Cardiac fibroblast (primary cell): ENCODE measurements at places on chromosomes 12 and 14.
A peak's percentile ranks its signal among the peaks of the same experiment; 100 is the strongest.

DNA sequence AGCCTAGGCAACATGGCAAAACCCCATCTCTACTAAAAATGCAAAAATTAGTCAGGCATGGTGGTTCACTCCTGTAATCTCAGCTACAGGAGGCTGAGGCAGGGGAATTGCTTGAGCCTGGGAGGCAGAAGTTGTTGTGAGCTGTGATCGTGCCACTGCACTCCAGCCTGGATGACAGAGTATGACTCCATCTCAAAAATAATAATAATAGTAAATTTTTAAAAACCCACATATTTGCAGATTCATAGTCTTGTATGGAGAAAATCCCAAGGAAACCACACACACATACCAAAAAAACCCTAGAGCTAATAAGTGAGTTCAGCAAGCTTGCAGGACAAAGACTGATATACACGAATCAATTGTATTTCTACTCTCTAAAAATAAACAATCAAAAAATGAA, 19.0 kb upstream of the MTHFD1 start:
- no peak for DNase-seq

DNA sequence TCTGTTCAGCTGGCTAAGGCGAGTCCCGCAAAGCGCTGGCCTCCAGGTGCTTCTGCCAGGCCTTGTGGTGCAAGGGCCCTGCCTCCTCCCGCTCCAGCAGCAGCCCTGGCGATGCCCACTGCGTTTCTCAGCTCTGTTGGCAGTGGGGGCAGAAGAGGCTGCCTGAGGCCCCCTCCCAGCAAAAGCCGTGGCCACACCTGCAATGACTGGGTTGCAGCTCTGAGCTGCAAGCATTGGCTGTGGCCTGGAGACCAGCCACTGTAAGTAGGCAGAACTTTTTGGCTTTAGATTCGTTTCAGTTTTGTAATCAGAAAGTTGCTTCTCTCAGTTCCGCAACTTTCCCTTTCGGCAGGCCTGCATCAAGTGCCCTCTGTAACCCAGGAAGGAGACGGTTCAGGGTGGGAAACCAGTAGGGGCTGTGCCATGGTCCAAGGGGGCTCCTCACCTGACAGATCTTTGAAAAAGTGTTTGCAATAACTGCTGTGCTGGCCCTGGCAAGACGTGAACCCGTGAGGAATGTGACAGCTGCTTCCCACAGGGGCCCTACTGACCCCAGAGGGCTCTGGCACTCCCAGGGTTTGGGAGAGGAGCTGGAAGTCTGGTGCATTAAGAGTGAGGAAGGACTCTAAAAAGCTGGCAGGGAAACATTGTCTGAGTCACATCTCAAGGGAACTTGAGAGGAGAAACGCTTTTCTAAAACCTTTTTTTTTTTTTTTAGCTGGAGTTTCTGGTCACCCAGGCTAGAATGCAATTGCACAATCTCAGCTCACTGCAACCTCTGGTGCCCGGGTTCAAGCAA, 54.5 kb upstream of the MAX start:
- peak; percentile 91 for DNase-seq

DNA sequence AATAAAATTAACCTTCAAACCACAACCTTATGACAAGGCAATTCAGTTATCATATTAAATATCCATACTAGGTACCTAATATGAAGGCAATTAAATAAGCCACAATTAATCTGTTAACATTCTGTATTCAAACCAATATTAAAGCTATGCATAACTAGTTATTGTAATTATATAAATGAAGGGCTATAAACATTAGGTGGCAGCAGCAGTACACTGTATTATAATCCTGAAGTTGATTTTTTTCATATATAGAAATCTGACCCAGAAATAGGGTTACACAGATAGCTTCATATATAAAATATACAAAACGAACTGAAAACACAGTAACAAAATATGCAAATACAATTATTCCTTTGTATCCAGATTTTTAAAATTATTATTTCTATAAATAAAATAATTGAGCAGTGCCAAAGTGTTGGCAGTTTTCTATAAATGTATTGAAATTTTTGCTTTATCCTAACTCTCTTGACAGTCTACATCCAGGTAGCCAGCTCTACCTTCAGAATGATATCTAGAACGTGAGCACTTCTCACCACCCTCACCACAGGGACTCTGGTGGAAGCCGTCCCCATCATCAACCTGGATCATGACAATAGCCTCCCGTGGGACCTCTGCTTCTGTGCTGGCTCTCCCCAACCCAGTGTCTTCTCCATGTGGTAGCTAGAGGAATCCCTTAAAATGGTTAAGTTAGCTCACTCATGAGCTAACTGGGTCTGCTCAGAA, 136.2 kb downstream of the MED13L start:
- no peak for DNase-seq

GRCh38 chr12:52417740-52418139, 11.6 kb upstream of the KRT82 start:
- no peak for DNase-seq

DNA sequence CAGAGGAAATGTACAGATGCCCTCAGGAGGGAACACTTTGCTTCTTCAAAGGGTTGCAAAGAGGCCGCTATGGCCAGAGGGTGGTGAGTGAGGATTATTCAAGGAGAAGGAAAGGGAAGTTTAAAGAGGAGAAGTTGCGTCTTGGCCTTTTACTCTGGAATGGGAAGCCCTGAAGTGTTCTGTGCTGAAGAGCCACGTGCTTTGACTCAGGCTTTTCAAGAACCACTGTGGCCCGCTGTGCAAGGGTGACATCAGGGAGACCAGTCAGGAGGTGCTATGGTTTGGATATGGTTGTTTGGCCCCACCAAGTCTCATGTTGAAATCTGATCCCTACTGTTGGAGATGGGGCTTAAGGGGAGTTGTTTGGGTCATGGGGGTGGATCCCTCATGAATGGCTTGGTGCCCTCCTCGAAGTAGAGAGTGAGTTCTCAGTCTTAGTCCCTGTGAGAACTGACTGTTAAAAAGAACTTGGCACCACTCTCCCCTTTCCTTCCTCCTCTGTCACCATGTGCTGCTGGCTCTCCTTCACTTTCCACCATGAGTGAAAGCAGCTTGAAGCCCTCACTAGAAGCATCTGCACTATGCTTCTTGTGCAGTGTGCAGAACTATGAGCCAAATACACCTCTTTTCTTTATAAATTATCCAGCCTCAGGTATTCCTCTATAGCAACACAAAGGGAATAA, 66.1 kb upstream of the DUSP6 start:
- no peak for DNase-seq

GRCh38 chr14:77804592-77804991, 4.7 kb downstream of the ADCK1 start:
- DNase-seq: peak; percentile 35

DNA sequence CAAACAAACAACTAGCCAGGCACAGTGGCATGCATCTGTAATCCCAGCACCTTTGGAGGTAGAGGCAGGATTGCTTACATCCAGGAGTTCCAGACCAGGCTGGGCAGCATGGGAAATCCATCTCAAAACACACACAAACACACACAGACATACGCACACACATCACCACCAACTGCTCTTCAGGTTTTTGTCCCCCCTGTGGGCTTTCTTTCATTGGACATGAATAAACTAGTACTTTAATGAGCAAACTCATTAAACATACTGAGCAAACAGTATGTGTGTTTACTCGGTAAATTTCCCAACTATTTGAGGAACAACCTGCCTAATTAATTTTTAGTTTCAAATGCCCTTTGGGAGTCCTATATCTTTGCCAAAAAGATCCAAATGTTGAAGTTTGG, 10.1 kb upstream of the RASSF3 start:
- DNase-seq: no peak

GRCh38 chr12:112595410-112595809, 176.7 kb downstream of the PTPN11 start:
- DNase-seq: no peak

DNA sequence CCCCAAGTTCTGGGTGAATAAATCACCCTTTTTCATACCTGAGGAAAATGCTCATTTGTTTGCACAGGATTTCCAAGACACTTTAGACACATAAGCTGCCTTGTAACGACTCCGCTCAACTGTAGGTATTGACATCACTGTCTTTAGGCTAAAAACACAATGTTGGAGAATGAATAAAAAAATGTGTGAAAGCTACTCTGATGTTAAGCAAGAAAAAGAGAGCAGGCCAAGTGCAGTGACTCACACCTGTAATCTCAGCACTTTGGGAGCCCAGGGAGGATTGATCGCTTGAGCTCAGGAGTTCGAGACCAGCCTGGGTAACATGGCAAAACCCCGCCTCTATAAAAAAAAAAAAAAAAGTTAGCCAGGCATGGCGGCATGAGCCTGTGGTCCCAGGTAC, 11.1 kb upstream of the CIPC start:
- peak; percentile 19 for DNase-seq

DNA sequence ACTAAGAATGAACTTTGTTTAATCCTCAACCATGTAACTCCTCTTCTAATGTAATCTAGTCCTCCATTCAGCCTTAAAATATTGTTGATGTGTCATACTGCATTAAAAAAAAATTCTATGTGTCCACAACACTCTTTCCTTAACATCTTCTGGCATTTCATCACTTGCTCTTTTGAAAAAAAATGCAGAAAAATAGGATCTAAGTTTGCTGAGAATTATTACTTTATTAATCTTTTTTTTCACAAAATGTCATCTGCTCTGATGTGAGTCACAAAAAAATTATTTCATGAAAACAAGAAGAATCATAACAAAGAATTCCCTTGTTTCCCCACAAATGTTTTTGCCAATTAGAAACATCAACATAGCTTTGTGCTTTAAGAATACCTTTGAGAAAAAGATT, 410.1 kb upstream of the MGAT4C start:
- peak; percentile 46 for DNase-seq

DNA sequence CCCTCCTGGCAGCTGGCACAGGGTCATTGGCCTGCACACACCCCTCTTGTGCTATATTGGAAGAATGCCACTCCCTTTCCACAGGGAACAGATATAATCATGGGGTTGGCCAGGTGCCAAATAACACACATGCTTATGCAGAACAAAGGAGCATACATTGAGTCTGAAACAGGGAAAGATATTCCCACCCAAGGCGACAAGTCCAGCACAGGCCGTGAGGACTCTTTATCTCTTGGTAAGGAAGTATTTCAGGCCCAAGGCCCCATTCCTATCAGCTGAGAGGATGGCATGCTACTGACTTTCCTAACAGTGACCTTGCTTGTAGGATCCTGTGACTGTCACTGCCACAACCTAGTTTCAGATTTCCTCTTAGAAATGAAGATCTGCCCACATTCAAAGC, 59.0 kb upstream of the STXBP6 start:
- no peak for DNase-seq

DNA sequence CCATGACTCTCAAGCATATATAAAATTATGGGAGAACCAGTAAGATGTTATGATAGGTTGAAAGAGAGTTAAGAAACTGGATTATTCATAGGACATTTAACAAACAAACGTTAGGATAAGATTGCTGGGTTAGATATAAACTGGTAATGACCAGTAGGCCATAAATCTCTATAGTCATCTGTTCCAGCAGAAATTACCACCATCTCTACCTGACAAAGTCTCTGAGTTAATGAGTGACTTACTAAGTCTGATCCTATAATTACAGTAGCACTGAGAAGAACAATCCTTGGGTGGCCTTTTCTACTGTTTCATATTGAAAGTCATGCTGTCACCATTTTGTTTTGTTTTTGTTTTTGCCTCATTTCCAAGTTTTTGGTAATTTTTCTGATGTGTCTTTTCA, 136.9 kb upstream of the CNOT2 start:
- no peak for DNase-seq

DNA sequence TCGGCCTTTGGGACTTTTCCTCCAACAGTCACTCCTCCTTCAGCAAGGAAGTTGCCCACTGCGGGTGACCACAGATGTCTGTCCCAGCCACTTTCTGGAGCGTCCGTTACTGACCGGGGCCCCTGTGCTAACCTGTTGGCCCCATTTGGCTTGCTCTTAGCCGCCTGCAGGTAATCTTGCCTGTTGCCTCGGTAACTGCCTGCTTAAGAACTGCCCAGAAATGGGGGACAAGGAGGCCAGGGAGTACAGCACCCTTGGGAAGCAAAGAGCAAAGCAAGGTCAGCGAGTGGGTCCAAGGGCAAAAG, 338.8 kb upstream of the SFSWAP start:
- DNase-seq: no peak

DNA sequence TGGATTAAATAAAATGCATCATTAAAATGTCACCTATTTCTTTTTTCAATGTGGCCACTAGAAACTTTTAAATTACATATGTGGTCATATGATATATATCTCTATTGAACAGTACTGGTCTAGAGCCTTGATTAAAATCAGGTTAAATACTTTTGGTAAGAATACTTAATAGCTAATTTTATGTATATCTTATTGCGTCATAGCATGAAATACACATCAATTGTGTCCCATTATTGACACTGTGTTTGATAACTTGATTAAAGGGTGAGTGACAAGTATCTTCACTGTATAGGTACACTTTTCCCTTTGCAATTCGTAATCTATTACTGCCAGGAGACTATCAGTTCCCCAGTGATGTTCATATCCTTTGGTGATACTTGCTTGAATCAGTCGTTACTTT, 4.4 kb upstream of the HELB start:
- no peak for DNase-seq

DNA sequence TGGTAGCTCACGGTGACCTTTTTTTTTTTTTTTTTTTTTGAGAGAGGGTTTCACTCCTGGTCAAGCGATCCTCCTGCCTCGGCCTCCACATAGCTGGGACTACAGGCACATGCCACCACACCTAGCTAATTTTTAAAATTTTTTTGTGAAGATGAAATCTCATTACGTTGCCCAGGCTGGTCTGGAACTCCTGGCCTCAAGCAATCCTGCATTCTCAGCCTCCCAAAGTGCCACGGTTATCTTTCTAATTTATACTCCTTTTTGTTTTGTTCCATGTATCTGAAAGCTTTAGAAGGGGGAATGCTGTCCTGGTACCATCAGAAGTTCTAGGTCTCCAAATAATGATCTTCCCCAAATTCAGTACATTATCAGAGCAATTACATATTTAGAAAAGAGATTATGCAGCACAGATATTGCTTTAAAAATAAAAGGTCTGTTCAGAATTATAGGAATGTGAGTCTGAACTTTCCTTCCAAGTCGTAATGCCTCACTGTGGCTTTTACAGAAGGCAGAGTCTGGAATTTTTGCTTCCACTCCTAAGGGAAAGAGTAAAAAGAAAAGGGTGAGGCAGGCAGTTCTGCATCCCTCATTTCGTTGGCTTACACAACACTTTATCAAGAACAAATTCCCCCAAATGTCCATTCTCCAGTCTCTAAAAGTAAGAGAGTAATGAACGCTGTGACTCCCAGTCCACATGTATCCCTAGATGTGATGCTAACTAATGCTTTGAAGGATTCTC, 73.0 kb downstream of the GCH1 start:
- DNase-seq: no peak

- no peak for DNase-seq
Observed at GRCh38 chr14:101026341-101026740, 122.8 kb upstream of the RTL1 start.
